ENCODE measurements at places on chromosomes 7 and 10.

DNA sequence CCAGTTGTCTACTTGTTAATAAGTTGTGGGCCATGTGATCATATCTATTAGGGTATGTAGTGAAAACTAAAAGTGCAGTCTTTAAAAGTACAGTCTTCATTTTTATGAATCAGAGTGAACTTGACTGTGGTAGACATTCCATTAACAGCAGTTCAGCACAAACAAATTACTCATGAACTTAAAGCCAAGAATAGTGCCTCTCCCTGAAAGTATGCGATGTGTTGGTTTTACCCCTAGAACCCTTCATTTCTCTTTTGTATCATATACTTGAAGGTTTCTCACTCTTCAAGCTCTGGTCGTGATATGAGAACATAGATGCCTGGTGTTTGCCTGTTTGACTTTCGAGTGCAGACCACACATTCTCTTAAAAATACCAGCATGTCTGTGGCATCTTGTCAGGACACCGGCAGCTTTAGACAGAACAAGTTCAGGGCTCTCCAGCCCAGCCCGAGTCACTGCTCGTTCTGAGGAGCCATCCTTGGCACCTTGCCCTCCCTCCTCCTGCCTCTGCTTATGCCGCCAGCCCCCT, 159.3 kb downstream of the LCOR start:
- peak; percentile 8 for DNase-seq

DNA sequence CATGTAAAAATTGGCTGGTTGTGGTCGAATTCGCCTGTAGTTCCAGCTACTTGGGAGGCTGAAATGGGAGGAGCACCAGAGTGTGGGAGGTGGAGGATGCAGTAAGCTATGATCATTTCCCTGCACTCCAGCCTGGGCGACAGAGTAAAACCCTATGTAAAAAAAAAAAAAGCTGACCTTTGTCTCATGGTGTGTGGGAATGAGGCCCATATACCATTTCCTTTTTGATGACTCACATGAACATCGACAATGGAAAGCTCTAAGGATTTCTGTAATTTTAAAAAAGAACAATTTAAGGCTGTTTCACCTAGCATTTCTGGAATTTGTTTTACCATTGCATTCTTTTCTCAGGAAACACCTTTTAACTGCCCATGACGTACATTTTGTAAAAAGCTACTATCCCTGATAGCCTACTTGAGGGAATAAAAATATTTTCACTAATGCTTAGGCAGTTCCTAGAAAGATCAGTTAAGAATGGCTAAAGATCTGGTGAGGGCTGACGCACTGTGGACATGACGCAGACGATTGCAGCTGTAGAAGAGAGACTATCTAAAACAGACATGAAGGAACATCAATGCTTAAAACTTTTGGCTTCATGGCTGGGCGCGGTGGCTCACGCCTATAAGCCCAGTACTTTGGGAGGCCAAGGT, 400.6 kb upstream of the IGFBP3 start:
- DNase-seq: no peak

GRCh38 chr7:90958647-90959046, 305.6 kb upstream of the FZD1 start:
- no peak for DNase-seq

DNA sequence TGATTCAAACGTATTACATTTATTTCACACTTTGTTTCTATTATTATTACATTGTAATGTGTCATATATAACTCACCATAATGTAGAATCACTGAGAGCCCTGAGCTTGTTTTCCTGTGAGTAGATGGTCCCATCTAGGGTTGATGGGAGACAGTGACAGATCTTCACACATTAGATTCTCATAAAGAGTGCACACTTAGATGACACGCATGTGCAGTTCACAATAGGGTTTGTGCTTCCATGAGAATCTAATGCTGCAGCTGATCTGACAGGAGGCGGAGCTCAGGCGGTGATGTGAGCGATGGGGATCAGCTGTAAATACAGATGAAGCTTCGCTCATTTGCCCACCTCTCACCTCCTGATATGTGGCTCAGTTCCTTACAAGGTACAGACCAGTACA, 36.1 kb downstream of the BMPER start:
- DNase-seq: no peak

DNA sequence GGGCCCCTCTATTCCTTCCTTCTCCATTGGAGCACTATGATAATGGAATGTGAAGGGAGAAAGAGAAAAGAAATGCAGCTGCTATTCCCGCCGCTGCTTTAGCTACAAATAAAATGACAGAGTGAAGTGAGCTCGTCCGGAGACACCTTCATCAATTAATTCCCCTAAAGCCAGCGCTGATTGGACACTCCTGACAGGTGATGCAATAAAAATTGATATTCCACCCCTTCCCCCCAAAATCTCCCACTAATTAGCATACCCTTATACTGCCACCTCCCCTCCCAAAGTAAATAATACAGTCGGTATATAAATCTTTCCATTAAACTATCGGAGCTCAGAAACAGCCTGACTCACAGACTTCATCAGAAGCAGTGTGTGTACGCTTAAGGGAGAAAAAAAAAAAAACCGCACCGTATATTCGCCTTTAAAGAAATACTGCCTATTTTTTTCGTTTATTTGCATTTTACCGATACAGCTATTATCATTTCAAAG, 7.3 kb downstream of the SKIDA1 start:
- DNase-seq: no peak

- no peak for DNase-seq
Measured at GRCh38 chr7:94829987-94830386, 77.4 kb upstream of the PPP1R9A start.

- DNase-seq: no peak
Measured at GRCh38 chr10:13231190-13231589, 3.0 kb downstream of the UCMA start.

DNA sequence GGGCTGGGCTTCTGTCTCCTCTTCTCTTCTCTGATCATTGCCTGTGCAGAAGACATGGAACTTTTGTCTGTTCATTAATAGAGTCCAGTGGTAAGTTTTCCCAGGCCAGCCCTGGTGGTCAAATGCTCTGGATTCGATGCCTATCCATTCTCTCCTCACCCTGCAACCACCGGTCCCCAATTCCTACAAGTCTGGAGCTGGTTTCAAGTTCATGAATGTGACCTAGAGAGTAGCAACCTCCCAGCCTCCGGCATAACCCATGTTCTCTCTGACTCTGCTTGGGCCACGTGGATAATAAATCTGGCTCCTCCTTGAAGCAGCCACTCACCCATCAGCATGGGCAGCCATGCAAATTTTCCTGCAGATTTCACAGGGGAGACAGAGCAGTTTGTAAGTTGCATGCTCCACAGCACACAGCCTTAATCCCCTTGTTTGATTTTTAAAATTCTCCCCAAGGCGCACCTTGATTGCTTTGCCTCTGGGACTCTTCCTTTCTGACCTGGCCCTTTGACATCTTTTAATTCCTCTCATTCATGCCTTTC, 37.3 kb upstream of the PDZD8 start:
- no peak for DNase-seq

DNA sequence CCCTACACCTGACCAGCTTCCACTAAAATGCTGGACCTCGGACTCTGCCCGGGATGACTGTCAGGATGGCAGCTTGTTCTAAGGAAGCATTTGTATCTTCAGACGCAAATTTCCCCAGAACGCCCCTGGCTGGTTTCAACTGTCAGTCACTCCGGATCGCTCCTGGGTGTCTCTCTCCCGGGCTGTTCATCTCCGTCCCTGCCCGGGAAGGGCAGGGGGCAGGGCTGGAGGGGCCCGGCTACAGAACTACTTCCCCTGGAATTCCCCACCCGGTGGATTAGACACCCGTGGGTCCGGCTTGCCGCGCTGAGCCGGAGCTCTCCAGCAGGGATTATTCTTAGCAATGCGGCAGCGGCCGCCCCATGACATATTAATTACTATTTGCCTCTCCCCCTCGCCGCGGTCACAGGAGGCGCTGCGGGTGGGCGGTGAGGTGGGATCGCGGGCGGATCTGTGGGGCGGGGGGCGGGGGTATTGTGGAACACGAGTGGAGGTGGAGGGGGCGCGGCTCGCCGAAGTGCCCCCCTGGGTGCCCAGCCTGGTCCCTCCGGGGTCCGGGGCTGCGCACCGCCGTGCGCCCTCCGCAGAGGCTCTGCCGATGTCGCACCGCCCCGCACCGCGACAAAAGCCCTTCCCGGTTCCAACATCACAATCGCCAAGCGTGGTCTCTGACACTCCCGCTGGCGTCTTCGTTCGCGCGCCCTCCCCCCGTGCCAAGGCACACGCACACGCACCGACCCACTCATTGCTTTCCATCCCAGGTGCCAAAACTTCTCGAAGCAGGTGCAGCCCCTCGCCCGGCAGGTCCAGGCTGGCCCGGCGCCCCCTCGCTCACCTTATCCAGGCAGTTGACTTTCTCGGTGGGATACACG, 276.1 kb upstream of the NEBL start:
- no peak for DNase-seq

- no peak for DNase-seq
Measured at GRCh38 chr7:33612442-33612841, 292.9 kb upstream of the BMPER start.

GRCh38 chr7:41758321-41758720, 55.4 kb upstream of the INHBA start:
- DNase-seq: no peak

- no peak for DNase-seq
Measured at GRCh38 chr7:102468478-102469350, 3.9 kb downstream of the LRWD1 start.

DNA sequence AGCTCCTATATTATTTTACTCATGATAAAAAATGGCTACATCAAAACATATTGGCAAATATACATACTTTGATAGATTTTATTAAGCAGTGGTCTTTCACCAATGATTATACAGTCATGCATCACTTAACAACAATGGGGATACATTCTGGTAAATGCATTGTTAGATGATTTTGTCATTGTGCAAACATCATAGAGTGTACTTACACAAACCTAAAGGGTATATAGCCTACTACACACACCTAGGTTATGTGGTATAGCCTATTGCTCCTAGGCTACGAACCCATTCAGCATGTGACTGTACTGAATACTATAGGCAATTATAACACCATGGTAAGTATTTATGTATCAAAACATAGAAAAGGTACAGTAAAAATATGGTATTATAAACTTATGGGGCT, 98.9 kb upstream of the IL6 start:
- DNase-seq: no peak

DNA sequence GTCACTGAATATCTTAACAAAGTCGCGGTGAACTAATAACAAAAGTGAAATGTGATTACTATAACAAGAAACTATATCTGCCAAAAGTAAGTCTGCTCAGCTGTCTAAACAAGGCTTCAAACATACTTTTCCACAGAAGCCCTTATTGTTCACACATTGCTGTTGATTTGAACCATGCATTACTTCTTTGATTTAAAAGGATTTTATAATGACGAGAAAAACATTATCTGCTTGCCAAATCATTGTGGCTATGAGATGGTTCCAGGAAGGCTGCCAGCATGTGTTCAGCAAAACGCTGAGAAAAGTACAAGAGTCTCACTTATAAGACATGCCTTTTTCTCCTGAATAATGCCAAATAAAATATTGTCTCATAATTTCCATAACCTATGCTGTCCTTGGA, 24.4 kb downstream of the RNF133 start:
- no peak for DNase-seq

GRCh38 chr10:30834651-30835050, 197.0 kb downstream of the ZNF438 start:
- DNase-seq: no peak

DNA sequence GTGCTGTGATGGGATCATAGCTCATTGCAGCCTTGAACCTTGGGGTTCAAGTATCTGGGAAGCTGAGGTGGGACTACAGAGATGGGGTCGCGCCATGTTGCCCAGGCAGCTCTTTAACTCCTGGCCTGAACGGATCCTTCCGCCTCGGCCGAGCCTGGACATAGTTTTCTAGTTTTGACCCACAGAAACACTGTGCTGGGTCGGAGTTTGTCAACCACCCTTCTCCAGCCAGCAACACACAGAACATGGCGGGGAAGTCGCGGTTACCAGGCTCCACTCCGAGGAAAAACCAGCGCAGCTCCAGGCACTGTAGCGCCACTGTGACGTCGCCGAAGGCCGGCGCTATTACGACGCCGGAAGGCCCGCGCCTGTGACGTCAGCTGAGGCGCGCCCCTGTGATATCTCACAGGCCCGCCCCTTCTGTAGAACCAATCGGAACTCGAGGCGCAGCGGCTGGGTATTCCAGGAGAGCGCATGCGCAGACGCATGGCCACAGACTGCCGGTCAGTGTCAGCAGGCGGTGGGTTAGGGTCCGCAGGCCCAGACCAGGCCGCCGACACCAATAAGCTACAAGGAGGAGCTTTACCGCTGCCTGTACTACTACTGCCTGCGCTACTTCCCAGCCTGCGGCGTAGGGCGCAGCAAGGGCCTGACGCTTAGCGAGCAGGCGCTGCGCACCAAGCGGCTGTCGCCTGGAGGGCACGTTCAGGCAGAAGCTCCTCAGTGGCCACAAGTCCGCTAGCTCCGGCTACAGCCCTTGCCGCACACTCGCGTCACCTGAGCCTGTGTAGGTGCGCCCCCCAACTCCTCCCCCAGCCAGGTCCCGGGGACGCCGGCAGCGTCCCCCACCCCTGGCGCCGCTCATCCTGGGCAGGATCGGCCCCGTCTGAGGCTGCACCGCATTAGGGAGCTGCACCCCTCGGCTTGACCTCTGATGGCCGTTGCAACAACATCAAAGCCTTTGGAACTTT, 135.2 kb upstream of the KCTD7 start:
- peak; percentile 98 for DNase-seq

- DNase-seq: no peak
Measured at GRCh38 chr7:3791327-3791726, 490.3 kb downstream of the SDK1 start.

DNA sequence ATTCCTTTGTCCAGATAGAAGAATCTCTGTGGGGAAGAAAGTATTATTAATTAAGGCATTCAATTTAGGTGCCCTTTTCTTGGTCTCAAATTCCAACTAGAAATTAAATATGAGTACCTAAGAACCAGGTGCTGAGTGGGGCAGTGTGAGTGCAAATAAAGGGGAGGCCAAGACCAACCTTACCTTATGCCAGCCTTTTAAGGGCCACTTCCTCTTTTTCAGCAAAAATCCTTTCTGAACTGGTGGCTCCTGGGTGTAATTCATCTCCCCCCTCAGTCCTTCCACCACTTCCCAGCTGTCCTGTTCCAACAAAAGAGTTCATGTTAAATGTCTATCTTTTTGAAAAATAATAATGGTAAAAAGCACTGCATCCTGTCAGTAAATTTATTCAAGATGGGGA, 108.2 kb downstream of the OSBPL3 start:
- DNase-seq: no peak

GRCh38 chr7:82345886-82346285, 97.7 kb downstream of the CACNA2D1 start:
- no peak for DNase-seq

DNA sequence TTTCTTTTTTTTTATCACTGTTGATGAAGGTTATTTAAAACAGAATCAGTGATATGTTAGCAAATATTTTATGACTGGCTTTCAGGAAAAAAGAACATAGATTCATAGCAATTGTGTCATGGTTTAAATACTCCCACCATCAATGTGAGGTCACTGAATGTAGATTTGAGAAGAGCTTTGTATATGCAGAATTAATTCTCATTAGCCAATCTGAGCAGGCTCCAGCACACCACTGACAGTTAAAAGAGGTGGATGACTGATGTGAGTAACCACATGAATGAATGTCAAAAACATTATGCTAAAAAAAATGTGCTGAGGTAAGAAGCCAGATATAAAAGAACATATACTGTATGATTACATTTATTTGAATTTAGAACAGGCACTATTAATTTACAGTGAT, 174.8 kb upstream of the KAT6B start:
- no peak for DNase-seq

GRCh38 chr10:78000956-78001472, 28.3 kb downstream of the POLR3A start:
- no peak for DNase-seq
